DMS 273 treated with DMSO at 0.1 percent for 48 hours (cell line): ENCODE measurements at places on chromosomes 7 and 10.

- DNase-seq: no peak
Observed at GRCh38 chr10:5591336-5591824, 66.6 kb downstream of the CALML3 start.

DNA sequence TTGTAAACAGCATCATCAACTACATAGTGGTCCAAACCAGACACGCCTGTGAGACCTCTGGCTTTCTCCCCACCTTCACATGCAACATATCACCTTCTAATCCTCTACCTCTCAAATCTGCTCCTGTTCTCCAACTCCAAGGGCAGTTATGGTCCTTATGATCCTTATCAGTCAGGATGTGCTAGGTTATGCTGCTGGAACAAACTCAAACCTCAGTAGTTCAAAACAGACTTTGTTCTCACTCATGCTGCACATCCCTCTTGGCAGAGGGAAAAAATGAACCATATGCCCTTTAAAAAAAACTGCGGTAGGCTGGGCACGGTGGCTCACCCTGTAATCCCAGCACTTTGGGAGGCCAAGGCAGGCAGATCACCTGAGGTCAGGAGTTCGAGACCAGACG, 76.1 kb downstream of the RNF216 start:
- no peak for DNase-seq

GRCh38 chr7:131087756-131088658, 239.7 kb upstream of the MKLN1 start:
- DNase-seq: no peak

GRCh38 chr7:74684921-74685320, 27.4 kb downstream of the GTF2I start:
- no peak for DNase-seq

DNA sequence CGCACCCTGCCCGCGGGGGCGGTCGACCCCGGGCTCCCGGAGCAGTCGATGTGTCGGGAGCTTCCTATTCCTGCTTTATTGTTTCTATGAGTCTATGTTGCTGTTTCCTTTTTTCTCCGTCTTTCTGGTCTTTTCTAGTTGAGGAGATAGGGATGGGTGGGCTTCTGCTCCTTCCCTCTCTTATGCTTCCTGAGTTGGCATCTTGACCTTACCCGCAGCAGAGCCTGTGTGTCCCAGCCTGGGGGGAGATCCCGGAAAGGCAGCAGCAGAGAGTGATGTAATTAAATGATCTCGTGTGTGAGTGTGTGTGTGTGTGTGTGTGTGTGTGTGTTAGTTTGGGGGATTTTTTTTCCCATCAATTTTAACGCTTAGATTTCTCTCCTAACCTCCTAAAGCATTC, 486 bp upstream of the SORCS1 start:
- no peak for DNase-seq

DNA sequence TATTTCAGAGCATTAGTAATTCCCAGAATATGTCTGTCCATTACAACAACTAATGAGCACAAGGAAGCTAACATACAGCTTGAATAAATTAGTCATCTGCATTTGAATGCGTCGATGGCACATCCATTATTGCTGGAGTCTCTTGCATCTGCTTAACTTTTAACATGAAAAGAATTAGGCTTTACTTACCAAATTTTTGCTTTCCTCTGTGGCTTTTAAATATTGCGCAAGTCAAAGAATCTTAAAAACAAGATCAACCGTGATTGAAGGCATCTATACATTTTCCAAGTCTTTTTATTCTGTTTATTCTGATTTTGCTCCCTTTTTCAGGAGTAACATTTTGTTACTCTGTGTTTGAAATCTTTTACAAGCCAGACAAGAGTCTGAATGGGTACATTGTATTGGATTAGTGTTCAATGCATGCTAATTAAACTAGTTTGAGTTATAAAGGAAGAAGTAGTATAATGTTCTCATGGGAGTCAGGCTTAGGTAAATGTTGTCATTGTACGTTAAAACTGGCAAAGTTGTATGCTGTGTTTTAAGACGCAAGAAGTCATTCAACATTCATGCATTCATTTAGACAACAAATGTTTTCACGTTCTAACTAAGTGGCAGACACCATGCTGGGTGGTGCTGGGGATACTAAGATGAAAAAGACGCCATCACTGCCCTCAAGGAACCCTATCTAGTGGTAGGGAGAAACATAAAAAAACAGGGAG, 4.0 kb upstream of the CACNB2 start:
- DNase-seq: no peak
